Activated T-helper 9 cell treated with anti-CD3 and anti-CD28 coated beads, Interleukin-2, amount 50 U/mL, for 16 hours (primary cell): ENCODE measurements at places on chromosomes 6 and 20.

- no peak for DNase-seq
These were observed 73.2 kb upstream of the CD2AP start for GRCh38 chr6:47404435-47404834.

GRCh38 chr6:85360794-85361642, 88.9 kb upstream of the NT5E start:
- DNase-seq, result no peak

DNA sequence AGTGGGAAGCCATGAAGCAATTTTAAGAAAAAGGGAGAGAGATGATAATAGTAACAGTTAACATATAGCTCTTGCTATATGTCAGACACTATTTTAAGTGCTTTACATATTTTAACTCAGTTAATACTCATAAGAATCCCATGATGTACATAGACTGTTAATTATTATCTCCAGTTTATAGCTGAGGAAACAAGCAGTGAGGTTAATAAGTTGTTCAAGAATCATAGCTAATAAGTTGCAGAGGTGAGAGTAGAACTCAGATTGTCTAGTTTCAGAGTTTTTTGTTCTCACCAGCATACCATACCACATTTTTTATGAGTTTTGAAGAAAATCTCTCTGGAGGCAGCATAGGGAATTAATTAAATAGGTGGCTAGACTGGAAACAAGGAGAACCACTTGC, 144.6 kb upstream of the MMS22L start:
- DNase-seq, result no peak

- DNase-seq, result no peak
These were observed 39.1 kb downstream of the PLEKHG1 start for GRCh38 chr6:150638765-150639164.

DNA sequence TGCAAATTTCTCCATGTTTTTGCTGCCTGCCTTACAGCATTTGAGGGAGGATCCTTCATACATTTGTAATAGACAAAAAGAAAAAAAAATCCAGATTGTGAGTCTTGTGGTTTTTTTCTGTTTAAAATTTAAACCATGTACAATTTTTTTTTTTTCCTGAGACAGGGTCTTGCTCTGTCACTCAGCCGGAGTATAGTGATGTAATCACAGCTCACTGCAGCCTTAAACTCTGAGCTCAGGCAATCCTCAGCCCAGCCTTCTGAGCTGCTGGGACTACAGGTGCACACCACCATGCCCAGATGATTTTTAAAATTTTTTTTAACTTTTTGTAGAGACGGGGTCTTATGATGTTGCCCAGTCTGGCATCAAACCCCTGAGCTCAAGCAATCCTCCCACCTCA, 97.0 kb downstream of the GCLC start:
- DNase-seq, result no peak

- DNase-seq, result no peak
These were observed 82.7 kb downstream of the SH3BGRL2 start for GRCh38 chr6:79713701-79714322.

DNA sequence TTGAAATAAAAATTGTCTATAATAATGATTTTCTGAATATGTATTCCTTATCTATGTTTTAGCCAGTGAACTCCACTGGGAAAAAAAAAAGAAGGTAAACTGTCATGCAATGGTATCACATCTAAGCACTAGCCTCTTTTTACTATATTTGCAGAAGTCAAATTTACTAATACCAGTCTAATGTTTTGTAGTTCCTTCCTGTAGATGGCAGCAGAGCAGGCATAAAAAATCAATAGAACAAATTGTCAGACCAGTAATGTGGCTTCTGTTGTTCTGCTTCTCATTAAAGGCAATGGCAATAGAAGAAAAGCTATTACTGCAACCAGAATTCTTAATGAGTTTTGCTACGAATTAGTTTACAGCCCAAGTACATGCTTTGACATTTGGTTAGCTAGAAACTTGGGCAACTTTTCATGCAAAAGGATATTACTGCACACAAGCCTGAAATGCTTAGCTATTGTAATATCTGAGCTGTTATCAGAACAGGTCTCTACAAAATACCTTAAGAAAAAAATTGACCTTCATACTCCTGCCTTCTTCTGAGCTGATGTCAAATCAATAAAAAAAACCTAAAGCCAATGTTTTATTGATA, 476.9 kb downstream of the KHDRBS2 start:
- DNase-seq, result no peak
